HEK293T (cell line): ENCODE measurements at places on chromosomes 1 and 21.

DNA sequence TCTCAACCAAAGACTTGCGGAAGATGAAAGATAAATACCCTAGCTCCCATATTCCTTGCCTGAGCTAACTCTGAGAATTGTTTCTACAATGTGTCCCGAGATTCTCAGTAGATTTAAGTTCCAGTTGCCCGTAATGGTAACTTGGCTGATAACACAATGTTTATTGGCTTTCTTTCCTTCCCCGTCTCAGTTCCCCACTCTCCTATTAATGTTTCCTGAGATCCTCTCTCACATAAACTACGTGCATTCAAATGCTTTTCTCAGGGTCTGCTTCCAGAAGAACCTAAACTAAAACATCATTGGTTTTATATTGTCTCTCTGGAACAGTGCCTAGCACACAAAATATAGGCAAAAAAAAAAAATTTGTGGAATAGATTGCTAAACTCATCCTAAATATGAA lies 794.2 kb upstream of the ADGRL2 start:
- DNase-seq: no peak

DNA sequence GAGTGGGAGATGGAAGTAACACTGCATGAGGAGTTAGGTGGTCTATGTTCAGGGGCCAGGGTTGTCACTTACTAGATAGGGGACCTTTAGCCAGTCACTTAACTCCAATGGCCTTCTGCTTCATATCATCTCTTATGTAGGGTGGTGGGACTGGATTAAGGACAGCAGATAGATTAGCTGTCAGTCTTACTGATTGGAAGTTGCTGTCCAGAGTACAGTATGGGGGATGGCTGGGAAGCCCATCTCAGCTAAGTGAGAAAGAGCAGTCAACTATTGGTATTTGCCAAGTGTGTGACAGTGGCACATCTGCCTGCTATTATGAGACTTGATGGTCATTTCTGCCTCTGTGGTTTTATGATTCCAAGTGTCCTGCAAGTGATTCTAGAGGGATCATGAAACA lies 130.9 kb downstream of the FGGY start:
- no peak for DNase-seq

GRCh38 chr1:167674156-167674555 lies 44.1 kb downstream of the RCSD1 start:
- DNase-seq: no peak

DNA sequence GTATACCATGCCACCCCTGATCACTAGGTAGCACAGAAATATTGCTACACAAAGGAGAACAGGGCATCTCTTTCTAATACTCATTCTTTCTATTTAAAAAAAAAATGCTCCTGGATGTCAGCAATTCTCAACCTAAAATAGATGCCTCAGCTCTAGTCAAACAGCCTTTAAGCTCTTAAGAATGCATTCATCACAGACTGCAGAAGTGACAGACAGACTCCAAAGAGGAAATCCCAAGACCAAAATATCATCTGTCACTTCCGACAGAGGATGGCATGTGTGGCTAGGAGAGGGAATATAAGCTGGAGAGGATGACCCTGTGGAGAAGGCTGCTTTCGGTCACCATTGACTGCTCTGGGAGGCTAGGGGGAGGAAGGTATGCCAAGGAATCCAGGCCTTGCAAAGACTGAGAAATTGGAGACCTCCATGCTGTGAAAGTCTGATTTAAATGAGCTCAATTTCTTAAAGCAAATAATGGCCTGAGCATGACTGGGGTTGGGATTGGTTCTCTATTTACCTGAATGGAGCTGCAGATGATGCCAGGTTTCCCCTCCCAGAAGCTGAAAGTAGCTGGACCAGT lies 277.4 kb downstream of the BRINP2 start:
- no peak for DNase-seq

GRCh38 chr21:43820466-43820865 lies 31.1 kb downstream of the RRP1 start:
- no peak for DNase-seq

DNA sequence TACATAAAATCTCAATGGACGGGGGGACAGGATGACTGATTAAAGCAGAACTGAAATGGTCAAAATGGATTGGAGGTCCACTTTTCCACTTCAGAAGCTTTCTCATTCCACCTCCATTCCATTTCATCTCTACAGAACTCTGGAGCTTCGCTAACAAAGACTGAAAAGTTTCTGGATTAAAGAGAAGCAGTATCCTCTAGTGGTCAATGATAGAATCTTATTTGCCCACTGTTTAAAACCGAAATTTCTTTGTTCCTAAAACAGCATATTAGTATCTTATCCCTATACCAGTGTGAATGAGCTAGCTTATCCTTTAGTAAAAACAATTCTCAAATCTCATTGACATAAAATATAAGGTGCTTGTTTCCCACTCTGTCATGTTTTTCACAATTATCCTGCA lies 890.6 kb downstream of the KCNT2 start:
- DNase-seq: peak; percentile 23

- DNase-seq: no peak
Observed at GRCh38 chr21:44846485-44847260, 26.8 kb downstream of the PTTG1IP start.

DNA sequence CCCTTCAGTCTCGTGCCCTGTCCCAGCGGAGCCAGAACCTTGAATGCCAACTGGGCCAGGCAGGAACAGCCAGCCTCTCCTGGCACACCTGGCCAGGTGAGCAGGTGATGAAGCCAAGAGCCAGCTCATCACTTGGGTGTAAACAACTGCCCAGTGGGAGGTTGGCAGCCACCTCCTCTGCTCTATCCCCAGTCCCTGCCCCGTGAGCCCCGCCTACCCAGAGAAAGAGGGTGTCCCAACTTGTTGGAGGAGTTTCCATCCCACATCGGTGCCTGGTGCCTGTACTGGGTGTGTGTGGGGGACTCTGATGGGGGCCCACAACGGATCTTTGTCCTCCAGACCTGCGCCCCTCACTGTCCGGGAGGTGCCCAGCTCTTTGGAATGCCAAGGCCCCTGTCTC lies 17.8 kb upstream of the FAM131C start:
- no peak for DNase-seq
